ENCODE measurements at places on chromosomes 1 and 21. TPM values are rescaled to one million over a fixed set of nuclear protein-coding genes. Genes with fewer than 3 reads are reported as not detected.

The GNPAT gene
- total RNA-seq = 35.0 TPM

The REN gene
- not detected for total RNA-seq

DNA sequence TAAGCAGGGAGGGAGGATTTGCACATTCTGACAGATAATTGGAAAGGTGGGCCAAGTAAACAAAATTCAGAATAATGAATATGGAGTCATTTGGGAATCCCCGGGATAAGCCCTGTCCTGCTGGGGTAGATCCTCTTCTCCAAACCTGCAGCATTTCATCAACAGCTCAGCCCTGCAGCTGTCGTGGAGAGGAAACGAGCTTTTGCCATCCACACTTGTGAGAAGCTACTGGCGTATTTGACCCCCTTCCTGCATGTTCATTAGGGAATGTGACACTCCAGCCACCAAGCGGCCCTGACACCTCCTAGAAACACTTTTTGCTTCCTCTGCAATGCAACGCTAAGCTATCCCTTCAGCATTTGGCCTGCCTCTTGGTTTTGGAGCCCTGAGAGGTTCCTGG lies 8.0 kb upstream of the LEFTY2 start:
- DNase-seq = no peak

DNA sequence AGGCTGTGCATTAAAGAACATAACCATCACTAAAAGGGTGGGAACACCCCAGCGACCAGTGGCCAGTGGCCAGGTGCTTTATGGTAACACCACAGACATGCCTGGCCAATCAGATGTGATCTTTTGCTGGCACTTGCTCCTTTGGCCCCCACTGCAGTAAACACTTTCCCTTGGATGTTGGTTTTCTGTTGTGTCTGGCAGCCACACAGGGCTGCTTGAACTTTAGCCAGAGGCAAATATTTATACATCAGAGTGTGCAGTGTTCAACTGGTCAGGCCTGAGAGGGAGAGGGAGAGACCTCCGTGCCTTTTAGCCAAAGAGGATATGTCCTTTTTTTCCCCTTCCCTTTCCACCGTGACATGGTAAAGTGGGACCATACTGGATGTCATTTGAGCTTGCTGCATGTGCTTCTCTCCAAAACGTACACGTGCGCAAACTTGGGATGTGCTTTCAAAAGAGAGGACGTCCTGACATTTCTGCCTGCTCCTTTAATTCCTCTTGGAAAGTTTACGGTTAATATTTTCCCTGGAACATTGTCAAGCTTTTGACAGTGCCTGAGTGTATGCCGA lies 101.2 kb downstream of the NFIA start:
- DNase-seq = peak; percentile 52

The SLC19A1 gene
- 15.7 TPM for total RNA-seq
